ENCODE measurements at places on chromosomes 12 and 14.

DNA sequence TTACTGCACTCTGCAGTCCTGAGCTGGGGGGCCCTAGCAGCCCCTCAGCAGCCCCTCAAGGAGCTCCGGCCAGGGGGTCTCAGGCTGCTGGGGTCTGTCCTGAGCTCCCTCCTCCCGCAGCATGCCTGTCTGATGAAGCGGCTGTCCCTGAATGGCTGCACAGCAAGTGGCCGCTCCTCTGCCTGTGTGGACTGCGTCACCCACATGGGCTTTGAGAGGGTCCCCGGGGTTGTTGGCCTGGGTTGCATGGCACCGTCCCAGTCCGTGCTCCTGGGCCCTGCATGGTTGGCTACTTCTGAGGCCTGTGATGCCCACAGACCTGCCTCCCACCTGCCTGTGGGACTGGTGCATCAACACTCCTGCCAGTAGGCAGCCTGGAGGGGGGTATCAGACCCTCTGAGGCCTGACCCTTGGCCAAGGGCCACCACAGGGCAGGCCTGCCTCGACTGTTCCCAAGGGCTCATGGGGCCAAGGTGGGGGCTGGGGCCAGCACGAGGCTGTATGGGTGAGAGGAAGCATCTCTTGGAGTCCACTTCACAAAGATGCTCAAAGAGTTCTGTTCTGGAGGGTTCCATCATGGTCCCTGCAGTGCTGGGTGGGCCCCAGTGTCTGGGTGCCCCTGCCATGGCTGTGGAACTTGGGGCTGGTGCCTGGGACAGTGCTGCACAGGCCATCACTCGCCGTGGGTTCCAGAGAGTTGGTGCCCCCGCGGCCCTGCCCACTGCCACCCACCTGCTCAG is 12.2 kb downstream of the CEP170B start:
- DNase-seq, result no peak

DNA sequence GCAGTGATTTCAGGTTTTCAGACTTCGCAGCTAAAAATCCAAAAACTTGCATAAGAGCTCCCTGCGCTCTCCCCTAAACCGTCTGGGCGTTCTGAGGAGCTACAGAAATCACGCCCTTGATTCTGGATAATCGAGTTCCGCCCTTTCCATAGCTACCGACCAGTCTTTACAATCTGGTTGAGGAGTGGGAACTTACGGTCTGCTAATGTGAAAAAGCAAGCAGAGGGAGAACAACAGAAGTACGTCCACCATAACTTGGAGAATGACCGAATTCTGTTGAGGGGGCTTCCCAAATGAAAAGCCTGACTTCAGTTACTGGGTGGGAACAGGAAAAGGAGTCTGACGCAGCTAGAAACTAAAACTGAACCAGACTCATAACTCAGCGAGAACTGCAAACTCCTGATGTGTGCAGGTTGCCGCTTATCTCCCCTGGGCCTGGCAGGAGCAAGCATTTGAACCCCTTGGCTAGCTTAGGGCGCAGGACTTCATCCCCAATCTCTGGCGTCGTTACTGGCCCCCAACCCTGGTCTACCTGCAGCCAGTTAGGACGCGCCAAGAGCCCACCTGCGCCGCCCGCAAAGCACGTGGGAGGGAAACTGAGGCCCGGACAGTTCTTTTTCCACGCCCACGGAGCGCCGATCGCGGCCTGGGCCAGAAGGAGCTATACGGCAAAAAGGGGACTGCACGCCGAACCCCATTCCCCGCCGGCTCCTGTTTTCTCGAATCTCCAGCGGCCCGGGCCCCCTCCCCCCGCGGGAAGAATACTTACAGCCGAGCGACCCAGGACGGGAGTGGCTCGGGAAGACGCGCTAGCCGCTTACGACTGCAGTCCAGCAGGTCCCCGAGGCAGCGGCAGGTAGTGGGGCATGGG is 838 bp downstream of the LRIG3 start:
- DNase-seq, result no peak

GRCh38 chr14:35299708-35300107 is 7.5 kb downstream of the PSMA6 start:
- DNase-seq, result no peak

- DNase-seq, result no peak
Measured at GRCh38 chr14:49425921-49426320, 160.3 kb downstream of the RPS29 start.

- no peak for DNase-seq
Measured at GRCh38 chr12:109679501-109680263, 33.9 kb upstream of the FAM222A start.

GRCh38 chr12:63068857-63069442 is 82.1 kb downstream of the AVPR1A start:
- no peak for DNase-seq

DNA sequence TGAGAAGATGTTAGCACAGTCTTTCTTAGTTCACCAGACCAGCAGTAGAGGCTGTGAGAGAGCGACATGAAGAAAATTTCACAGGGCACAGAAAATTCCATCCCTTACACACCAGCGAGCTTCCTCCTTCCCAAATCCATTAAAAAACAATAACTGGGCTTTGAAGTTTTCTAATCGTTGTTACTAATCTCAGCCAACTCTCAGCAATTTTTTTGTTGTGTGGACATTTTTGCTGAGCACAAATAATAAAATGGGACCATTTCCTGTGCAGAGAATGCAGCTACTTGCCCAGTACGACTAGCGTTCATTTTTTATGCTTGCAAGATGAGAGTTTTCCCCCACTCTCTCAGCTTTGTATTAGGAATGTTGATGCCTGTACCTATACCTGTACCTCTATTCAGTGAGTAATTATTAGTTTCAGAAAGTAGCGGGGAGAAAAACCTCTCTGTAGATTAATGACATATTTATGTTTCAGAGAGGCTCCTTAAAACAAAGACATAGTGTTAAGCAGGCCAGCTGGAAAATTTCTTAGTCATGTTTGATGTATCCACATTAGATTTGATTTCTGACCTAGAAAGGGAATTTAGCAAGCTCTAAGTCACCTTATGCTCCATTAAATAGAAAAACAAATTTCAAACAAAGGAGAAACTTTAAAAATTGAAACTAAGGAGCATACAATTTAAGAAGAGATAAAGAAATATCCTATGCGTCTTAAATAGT is 146.5 kb downstream of the SRGAP1 start:
- no peak for DNase-seq

GRCh38 chr12:113462998-113463745 is 8.5 kb downstream of the LHX5 start:
- no peak for DNase-seq

- no peak for DNase-seq
Measured at GRCh38 chr14:91484186-91484585, 25.9 kb downstream of the PPP4R3A start.

DNA sequence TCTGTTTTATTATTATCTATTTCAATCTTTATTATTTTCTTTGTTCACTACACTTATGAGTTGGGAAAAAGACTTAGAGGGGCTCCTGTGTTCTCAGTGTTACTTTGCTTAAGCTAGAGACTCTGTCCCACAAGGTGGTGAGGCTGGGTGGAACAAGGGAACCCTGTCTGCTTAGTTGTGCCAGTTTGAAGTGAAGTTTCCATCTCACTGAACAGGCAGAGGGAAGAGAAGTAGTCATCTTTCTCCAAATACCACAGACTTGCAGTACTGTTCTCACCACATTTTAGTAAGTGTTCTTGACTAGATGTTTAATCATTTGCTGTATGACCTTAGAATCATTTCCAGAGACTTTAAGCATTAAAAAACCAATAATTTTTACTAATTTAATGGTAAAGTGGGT is 195.7 kb upstream of the NEDD1 start:
- DNase-seq, result no peak

DNA sequence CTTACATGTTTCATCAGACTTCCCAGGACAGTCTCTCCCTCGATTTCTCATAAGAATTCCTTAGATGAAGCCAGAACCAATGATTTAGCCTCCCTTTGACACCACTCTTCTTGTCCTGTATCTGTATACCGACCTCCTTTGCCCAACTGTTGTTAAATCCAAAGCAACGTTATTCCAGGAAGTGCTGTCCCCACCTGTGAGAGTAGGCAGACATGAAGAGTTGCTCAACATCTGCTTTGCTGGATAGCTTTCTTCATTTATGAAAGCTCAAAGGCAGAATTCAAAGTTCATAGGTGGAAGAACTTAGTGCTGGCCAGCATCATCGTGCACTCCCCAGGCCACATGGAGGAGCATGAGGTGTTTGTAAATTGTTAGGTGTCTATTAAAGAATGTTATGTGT is 55.6 kb downstream of the GTF2A1 start:
- DNase-seq, result no peak

GRCh38 chr12:26715232-26715631 is 117.8 kb downstream of the ITPR2 start:
- DNase-seq, result no peak

DNA sequence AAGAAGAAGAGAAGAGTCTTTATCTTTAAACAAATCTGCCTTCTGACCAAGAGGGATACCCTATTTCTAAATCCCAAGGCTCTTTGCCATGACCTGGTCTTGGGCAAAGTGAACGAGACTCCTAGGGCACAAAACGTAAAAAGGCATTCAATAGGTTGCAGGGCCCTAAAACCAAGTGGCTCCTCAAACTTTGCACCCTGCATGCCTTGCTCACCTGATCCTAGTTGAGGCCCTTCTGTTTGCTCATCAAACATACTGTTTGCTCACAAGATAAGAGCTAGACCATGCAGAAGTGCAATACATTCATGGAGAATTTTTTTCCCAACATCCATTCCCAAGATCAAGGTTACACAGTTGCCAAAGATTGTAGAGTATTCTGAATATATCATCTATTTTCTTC is 7.9 kb upstream of the PRH1 start:
- DNase-seq, result no peak

DNA sequence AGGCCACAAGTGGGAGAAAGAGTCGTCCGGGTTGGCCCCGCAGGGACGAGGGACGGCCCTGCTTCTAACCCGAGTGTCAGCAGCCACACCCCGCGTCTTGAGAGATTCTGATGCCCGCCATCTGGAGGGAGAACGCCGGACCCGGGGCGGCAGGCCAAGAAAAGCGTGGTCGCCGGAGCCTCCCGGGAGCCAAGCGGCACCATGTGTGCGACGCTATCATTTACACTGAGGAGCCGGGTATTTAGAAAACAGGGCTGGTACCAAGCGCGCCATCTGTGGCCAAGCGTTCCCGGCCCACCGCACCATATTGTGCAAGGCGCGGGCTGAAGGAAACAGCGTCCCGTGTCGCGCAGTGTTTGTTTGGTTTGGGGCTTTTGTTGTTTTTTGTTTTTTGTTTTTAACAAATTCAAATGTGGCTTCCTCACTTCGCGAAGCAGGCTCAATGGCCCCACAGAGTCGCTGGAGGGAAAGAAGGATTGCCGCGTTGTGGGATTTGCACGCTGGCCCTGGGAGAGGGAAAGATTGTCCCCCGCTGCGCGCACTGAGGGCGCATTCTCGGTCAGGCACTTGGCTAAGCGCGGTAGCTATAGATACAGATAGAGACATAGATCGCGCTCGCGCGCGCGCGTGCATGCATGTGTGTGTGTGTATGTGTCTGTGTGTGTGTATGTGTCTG is 153.8 kb downstream of the BCL11B start:
- DNase-seq, result no peak

GRCh38 chr12:114895827-114896226 is 211.9 kb upstream of the TBX3 start:
- DNase-seq, result no peak

- no peak for DNase-seq
Measured at GRCh38 chr14:51424041-51424440, 184.0 kb downstream of the TMX1 start.

DNA sequence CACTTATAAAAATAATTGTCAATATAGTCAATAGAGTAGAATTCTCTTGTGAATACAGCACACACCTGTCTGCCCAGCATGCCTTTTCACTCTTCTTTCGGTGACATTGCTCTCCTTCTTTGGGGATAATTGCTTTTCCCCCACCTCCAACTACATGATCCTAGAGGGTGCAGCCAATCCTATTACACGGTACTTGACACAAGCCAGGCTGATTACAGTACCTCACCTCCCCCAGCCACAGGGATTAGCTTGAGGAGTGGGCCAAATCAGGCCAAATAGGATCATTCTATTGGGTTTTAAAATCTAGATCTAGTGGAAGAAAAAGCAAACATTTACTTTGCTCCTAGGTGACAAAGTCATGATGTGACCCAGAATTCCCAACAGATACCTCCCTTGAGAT is 16.8 kb upstream of the NFYB start:
- no peak for DNase-seq

GRCh38 chr12:43501703-43502102 is 50.3 kb downstream of the ADAMTS20 start:
- no peak for DNase-seq

- DNase-seq, result no peak
Measured at GRCh38 chr12:12726555-12727093, 9.5 kb downstream of the CDKN1B start.

GRCh38 chr12:16946704-16947103 is 340.7 kb upstream of the LMO3 start:
- DNase-seq, result no peak

DNA sequence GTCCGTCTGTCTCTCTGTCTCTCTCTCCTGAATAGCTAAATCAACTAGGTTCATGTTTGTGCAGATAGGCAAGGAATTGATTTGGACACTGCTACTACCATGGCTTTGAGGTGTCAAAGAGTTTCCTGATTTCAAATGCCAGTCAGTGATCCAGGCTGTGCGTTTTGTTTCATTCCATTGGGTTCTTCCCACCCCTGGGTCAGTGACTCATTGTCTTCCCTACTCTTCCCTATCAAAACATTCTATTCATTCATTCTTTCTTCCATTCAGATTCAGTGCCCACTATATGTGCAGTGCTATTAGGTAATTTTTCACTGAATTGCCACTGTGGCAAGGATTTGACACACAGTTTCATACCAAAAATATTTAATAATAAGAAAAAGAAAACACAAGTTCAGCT is 50.4 kb downstream of the RPH3A start:
- DNase-seq, result no peak

DNA sequence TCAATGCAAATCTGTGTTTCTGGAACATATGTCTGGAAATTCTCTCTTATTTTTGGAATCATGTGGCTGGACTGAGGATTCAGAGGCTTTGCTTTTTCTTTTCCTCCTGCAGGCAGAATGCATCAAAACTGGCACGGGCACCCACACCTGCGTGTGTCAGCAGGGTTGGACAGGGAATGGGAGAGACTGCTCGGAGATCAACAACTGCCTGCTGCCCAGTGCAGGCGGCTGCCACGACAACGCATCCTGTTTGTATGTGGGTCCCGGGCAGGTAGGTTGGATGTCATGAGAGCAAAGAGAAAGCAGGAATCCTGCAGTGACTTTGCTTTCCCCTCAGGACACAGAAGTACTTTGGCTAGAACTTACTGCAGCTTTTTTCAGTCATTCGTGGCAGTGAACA is 90.3 kb downstream of the STAB2 start:
- no peak for DNase-seq

DNA sequence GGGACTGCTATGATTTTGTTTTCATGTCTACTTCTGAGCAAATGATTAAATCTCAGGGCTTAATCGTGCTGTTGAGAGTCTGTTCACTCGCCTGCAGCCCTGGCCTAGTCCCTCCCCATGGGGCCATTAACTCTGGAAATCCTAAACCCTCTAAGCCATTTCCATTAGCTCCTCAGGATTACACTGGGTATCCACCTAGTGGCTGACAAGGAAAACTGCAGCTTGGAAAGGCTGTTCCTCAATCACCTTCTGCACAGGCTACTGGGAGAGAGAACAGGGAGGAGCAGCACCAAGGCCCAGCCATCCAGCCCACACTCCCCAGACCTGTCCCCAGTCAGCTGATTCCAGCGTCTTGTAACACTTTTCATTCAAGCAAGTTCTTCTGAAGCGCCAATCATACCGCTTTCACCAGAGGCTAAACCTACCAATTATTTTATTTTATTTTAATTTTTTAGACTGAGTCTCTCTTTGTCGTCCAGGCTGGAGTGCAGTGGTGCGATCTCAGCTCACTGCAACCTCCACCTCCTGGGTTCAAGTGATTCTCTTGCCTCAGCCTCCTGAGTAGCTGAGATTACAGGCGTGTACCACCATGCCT is 48.7 kb downstream of the NEUROD4 start:
- DNase-seq, result no peak

GRCh38 chr12:94807951-94808350 is 157.6 kb upstream of the TMCC3 start:
- DNase-seq, result no peak

Measured in stimulated activated CD4-positive, alpha-beta T cell treated with anti-CD3 and anti-CD28 coated beads, Interleukin-1b, Interleukin-23, amount 100 ng/mL, for 4 hours (primary cell).